ENCODE measurements at places on chromosomes 1 and 21.

DNA sequence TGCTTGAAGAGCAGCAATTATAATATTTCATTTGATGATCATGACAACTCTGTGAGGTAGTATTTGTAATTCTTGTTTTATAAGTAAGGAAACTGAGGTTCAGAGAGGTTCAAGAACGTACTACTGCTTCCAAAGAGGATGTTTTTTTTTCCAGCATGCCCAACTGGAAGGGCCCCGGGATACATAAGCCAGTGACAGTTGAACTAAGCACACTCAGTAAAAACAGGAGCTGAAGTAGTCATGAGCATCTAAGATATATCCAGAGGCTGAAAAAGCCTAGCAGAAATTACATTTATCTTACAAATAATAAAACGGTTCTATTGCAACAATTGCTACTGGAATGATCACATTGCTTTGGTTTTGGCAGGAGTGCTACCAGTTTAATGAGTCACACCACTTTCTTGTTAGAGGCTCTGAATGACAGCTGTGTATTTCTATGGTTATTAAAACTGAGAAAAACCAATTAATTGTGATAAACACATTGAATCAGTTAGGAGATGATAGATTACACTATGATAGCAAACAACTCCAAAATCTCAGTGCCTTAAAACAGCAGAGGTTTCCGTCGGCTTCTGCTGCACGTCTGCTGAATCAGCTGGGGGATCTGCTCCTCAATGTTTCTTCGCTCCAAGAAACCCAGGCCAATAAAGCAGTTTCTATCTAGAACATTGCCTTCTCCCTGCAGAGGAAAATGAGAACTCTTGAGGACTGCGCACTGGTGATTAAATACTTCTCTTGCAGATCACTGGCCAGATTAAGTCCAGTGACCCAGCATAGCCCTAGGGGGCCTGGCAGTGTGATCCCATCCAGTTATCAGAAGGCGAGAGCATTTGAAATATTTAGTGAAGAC lies 522.7 kb downstream of the PLPP3 start:
- no peak for DNase-seq

DNA sequence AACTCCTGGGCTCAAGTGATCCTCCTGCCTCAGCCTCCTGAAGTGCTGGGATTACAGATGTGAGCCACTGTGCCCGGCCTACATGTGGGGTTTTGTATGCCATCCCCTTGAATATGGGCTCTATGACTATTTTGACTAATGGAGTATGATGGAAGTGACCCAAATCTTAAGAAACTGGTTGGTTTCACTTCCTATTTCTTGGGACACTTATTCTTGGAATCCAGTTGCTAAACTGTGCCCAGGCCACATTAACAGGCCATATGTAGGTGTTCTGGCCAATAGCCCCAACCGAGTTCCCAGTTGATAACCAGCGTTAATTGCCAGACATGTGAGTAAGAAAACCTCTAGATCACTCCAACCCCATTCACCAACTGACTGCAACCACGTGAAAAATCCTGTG lies 36.3 kb upstream of the CLIC4 start:
- no peak for DNase-seq

- no peak for DNase-seq
These were observed 1512.5 kb upstream of the B3GALT2 start for GRCh38 chr1:194698908-194699318.

DNA sequence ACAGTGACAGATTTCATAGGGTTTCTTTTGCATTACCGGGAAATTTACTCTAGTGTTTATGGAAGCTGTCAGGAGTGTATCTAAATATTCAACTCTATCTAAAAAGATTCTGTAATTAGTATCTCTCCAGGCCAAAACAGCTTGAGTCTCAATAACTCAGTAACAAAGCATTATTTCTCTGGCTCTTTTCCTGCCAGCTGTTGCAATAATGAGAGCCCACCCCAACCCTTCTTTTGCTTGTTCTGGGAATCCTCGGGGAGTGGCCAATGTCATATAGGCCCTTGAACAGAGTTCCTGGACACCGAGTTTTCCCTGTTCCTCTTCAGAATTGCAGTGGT lies 120.1 kb upstream of the SGIP1 start:
- no peak for DNase-seq

DNA sequence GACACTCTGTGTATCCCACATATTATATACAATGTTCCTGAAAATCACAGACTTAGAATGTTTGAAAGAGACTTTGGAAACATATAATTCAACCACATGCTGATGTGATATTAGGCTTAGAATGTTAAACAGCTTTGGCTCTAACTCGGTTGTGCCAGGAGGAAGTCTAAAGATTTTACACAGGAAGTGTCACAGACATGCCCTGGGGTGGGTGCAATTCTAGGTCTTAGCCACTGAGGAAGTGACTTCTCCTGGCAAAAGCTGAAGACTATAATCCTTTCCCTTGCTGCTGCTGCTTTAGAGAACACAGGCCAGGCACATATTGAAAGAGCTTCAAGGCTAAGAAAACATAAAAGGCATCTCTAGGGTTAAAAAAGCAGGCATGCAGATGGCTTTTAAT lies 51.0 kb downstream of the RPL5 start:
- peak; percentile 22 for DNase-seq

- DNase-seq: no peak
These were observed 38.8 kb upstream of the ANGPTL7 start for GRCh38 chr1:11150326-11150725.

- no peak for DNase-seq
These were observed 454.0 kb upstream of the C1orf87 start for GRCh38 chr1:60527567-60527966.

- DNase-seq: peak; percentile 33
These were observed 141.7 kb upstream of the HOOK1 start for GRCh38 chr1:59672851-59673572.

- peak; percentile 73 for DNase-seq
These were observed 26.7 kb upstream of the RBM15 start for GRCh38 chr1:110312188-110313121.

- no peak for DNase-seq
These were observed 631.0 kb upstream of the TMPRSS15 start for GRCh38 chr21:19034560-19034959.

DNA sequence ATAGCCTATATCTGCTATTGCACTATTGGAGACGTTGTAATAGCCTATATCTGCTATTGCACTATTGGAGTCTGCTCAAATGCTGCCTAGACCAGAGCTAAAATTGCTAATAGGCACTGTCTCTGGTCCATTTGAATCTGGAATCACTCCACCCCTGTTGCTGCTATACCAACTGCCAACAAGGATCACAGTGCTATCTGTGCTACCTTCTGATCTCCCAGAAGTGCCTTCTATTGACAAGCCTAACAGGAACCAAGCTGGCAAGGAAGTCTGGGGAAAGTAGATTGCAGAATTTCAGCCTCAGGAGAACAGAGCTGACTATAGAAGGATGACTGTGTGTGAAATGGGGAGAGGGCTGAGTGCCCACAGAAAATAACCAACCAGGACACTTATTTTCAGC lies 15.9 kb downstream of the RWDD3 start:
- no peak for DNase-seq

DNA sequence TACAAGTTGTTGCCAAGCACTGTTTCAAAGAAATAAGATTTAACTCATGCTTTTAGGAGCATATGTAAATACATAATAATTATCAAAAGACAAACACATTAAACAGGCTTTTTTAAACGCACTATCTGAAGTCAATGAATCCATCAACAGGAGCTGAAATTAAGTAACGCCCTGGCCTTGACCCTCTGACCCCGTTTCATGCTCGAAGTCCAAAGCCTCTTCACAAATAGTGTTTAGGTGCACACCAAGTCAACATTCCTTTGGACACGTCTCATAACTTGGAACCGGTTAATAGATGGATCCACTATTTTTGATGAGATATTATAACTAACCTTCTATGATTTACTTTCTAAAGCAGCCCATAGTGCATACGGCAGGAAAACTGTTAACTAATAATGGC lies 209.3 kb downstream of the GABPA start:
- DNase-seq: no peak

DNA sequence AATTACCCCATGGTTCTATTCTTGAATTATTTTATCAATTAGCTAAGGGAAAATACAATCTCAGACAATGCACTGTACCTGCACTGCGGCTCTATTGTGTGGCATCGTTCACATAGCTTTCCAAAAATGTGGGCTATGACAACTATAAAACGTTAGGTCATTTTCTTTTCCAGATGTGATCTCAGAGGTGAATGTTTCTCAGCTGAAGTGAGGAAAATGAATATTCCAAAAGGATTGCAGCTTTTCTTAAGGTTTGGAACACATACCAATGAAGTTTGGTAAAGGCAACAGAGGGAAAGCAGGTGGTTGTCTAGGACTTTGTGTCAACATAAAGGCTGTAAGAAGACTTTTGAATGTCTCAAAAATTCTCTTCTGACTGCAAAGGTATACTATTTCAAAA lies 105.5 kb downstream of the NRIP1 start:
- no peak for DNase-seq

- DNase-seq: no peak
These were observed 9.5 kb upstream of the ZBTB18 start for GRCh38 chr1:244041466-244042120.

- no peak for DNase-seq
These were observed 648.1 kb downstream of the USP25 start for GRCh38 chr21:16377857-16378256.

DNA sequence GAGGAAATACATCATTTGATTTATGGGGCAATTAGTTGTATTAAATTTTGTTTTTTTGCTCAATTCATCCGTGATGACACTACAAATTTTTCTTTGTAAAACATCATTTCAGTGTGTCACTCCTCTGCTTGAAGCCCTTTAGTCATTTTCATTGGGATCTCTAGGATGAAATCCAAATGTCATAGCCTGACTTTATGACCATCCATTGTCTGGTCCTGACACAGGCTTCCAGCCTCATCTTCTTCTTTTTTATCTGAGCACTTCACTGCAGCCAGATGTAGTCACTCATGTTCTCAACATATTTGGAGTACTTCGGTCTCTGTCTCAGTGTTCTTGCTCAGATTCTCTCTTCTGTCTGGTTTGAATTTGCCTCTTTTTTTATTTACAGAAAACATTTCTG lies 173.1 kb downstream of the HMCN1 start:
- no peak for DNase-seq

- no peak for DNase-seq
These were observed 183.4 kb upstream of the NFIA start for GRCh38 chr1:60898987-60899386.

DNA sequence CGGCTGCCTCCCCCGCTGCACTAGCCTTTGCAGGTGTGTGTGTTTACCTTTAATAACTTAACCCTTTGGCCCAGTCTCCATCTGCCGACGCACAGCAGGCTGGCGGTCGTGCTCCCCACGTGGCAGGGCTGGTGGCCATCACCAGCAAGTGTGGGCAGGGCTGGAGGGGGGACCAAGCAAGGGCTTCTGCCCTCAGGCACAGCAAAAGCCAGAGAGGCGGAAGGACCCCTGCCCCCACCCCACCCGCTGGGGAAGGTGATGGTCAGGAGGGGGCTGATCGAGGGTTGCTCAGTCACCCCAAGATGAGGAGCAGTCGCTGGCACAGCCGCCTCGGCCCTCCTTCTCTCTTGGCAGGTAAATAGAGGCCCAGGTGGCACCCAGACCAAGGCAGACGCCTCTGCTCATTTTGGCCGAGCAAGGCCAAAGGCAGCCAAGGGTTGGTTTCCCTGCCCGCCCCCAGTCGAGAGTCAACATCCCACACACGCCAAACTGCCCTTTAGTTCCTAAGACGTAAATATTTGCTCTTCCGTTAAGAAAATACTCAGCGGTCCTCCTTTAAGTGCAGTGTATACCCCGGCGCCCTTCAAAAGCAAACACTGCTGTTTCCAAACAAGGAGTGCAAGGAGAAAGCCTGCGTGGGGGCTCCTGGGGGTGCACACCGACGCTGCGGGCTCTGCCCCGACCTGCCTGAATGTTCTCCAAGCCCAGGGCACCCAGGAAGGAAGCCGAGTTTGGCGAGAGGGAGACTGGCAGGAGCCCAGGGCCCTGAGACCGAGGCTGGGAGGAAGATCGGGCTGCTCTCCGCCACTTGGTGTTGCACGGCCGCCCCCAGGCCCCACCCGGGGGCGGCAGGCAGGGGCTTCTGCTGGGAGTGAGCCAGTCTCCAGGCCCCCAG lies 82.7 kb downstream of the SIK1 start:
- DNase-seq: no peak

DNA sequence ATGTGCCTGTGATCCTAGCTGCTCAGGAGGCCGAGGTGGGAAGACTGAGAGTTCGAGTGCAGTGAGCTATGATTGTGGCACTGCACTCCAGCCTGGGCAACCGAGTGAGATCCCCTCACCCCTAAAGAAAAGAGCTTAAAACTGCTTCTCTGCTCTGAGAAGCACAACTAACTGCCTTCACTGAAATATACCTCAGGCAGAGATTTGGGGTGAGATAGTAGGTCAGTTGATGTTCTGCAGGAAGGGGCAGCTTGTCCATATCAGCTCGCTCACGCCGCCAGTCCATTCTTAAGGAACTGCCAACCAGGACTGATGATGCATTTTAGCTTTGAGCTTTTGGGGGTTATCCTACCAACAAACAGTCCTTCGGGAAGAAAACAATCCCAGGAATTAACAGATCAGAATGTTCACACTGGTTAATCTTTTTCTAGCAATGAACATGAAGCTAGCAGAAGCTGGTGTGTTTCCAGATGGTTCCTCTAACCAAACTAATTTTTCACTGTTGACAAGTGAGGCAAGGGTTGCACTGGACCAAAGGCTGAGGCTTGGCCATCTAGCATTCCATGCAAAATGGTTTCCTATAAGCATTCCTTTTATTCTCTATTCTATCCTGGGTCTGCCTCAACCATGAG lies 31.6 kb downstream of the LHX4 start:
- DNase-seq: no peak

DNA sequence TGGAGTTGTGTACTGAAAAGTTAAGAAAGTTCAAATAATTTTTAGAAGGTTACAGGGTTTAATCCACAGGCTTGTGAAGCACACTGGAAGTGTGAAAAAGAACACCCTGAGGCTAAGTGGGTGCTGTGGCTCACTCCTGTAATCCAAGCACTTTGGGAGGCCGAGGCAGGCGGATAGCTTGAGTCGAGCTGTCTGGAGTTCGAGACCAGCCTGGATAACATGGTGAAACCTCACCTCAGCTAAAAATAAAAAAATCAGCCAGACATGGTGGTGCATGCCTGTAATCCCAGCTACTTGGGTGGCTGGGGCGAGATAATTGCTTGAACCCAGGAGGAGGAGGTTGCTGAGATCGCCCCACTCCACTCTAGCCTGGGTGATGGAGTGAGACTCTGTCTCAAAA lies 9.8 kb downstream of the TXNIP start:
- no peak for DNase-seq

- DNase-seq: no peak
These were observed 9.2 kb upstream of the RNPC3 start for GRCh38 chr1:103516283-103516682.

DNA sequence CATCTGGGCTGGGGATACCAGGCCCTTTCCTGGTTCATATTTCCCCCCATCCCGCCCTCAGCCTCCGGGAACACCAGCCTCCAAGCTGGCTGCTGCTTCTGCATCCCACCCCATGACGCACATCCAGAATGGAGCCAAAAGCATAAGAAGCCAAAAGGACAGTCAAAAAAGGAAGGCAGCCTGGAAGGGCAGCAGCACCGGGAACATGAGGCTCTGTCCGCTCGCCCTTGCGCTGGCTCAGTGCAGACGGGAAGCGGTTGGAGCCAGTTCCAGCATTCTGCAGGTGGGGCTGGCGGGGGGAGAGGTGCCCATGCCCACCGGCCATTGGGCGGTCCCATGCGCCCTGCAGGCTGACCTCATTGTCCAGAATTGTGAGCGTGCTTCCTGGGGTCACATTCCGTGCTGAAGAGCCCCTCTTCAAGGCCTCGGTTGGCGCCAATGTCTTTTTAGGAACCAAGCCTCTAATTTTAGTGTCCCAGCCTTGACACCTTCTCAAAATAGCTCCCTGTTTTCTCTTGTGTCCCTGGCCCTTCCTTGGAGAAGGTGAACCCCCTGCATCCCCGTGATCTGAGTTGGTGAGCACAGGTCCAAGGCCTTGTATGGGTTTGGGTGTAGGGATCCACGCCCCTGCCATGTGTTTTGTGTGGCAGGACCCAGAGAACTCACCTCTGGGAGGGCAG lies 28.4 kb upstream of the NPPB start:
- DNase-seq: no peak

Measured in CD4-positive, alpha-beta T cell (primary cell).